ENCODE measurements at places on chromosomes 12 and 14. TPM values are rescaled to one million over a fixed set of nuclear protein-coding genes. Genes with fewer than 3 reads are reported as not detected.

DNA sequence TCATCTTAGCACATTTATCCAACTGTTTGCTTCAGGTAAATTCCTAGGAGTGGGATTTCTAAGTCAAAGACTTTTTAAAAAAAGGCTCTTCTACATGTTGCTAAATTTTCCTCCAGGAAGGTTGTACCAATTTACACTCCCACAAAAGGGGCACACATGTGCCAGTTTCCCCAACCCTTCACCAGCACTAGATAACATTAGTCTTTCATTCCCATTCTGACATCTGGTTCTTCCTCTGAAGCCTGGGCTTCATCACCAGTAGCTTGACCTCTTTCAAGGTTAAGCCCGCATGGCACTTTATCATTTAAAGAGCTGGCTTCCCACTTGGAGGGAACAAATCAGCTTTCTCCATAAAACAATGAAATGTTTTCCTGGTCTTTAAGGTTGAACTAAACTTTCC, 168.4 kb downstream of the MYRFL start:
- no peak for DNase-seq

FAIM2 gene
- 0.65 TPM for polyA plus RNA-seq

DNA sequence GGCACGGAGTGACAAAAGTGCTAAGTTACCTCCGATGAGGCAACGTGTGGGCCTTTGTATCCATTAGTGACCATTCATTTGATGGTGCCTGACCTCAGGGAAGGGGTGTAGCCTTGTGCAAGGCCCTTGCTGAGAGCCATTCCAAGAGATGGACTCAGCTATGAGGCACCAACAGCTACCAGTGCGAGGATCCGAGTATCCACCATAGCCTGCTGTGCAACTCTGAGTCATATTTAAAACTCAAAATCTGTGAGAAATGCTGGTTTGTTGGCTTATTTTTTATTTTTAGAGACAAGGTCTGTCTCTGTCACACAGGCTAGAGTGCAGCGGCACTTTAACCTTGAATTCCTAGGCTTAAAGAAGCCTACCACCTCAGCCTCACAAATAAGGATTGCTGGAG, 25.1 kb upstream of the WNK1 start:
- no peak for DNase-seq

- DNase-seq = no peak
These were observed 49.3 kb downstream of the AACS start for GRCh38 chr12:125114365-125115141.

DNA sequence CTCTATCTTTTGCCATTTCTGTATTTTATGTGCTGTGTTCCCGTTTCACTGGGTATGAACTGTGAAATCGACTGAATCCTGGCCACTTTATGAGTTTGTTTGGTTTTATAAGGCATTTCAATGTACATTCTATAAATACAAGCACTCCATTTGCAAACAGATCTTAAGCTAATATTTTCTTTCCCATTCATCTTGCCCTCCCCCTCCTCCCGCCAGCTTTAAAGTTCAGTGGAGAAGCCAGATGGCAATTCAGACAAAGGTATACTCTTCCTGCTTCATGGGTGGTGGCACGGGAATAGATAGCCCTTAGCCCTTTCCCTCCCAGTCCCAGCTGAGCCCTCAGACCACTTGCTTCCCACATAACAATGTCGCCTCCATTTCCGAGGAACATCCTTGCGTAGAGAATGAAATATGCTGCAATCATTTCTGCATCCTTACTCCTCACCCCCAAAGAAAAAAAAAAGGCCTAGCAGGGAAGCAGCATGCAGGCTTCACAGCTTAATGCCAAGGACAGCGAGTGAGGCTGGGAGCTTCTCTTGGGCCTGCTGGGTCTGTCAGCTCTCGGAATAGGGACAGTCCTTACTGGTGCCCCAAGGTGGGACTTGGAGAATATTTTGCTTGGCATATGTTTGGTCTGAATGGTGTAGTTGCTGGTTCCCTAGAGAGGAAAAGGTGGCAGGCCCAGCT, 52.8 kb upstream of the SRSF5 start:
- DNase-seq = no peak

- no peak for DNase-seq
These were observed 60.1 kb upstream of the RFX4 start for GRCh38 chr12:106522708-106523107.

GRCh38 chr14:72941286-72941985, 15.2 kb downstream of the DCAF4 start:
- DNase-seq = no peak
